CD4-positive, alpha-beta T cell (primary cell): ENCODE measurements at places on chromosomes 3 and 15.

DNA sequence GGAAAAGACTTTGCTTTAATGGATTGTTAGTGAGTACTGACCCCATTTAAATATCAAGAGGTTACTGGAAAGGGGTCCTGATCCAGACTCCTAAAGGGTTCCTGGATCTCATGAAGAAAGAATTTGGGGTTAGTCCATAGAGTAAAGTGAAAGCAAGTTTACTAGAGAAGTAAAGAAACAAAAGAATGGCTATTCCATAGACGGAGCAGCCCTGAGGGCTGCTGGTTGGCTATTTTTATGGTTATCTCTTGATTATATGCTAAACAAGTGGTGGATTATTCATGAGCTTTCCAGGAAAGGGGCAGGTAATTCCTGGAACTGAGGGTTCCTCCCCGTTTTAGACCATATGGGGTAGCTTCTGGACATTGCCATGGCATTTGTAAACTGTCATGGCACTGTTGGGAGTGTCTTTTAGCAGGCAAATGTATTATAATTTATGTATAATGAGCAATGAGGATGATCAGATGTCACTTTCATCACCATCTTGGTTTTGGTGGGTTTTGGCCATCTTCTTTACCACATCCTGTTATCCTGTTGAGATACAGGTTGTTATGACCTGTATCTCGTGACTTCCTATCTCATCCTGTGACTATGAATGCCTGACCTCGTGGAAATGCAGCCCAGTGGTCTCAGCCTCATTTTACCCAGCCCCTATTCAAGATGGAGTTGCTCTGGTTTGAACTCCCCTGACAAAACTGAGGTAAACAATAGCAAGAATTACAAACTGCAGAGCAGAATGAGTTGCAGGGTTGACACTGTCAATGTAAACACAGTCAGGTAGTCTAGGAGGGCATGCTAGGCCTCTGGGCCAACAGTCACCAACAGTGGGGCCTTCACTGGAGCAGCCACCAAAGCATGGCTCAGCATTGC, 10.3 kb upstream of the GPR160 start:
- DNase-seq, result no peak

- no peak for DNase-seq
Measured at GRCh38 chr3:19202303-19202702, 54.0 kb downstream of the KCNH8 start.

DNA sequence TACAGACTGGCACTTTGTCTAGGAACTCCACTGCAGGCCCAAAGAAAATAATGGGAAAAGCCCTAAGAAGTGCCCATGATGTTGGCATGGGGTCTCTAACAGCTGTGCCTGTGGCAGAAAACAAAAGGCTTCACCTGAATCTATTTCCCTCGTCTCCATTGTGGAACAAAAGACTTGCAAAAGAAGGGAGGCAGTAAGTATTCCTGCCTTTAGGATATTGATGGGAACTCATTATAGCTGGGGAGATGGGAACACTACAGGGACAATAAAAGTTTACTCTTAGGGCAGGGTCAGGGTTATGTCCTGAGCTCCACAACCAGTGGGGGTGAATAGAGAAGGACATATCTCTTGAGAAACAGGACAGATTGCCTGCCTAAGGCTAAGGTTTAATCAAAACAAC, 930.6 kb upstream of the EPHA6 start:
- DNase-seq, result no peak

DNA sequence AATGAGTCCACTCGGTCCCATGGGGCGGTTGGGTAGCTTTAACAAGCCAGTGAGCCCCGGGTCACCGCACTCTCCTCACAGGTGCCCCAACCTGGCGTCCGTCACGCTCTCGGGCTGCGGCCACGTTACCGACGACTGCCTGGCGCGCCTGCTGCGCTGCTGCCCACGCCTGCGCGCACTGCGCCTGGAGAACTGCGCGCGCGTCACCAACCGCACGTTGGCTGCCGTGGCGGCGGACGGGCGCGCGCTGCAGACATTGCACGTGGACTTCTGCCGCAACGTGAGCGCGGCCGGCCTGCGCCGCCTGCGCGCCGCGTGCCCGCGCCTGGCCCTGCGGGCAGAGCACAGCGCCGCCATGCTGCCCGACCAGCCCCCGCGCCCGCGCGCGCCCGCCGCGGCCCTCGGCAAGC, 3.4 kb downstream of the FBXL22 start:
- DNase-seq, result peak; percentile 93

DNA sequence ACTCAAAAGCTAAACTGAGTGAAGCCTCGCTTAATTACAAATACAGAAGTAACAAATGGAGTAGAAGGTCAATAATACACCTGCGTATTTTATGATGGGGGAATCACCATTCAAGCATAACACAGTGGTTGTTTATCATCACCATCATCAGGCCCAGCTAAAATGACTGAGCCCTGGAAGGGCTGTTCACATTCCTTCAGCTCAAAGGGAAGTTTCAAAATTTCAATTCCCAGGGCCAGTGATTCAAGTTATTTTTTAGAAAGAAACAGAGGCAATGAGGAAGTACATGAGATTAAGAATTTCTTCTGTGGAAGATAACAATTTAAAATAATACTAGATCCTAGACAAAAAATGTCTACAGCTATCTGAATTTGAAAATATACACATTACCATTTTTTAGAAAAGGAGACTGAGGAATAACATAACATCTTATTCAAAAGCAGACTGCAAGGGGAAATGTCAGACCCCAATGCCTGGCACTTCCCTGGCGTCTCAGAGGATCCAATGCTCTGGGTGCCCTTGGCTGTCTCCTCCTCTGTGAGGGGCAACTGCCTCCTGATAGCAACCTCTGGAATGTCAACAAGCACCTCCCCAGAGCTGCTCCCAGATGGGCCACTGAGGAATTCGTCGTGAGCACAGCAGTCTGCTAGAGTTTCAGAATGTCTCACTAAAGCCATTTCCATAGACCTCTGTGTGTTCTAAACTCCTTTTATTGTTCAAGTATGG, 22.8 kb downstream of the EHD4 start:
- no peak for DNase-seq

DNA sequence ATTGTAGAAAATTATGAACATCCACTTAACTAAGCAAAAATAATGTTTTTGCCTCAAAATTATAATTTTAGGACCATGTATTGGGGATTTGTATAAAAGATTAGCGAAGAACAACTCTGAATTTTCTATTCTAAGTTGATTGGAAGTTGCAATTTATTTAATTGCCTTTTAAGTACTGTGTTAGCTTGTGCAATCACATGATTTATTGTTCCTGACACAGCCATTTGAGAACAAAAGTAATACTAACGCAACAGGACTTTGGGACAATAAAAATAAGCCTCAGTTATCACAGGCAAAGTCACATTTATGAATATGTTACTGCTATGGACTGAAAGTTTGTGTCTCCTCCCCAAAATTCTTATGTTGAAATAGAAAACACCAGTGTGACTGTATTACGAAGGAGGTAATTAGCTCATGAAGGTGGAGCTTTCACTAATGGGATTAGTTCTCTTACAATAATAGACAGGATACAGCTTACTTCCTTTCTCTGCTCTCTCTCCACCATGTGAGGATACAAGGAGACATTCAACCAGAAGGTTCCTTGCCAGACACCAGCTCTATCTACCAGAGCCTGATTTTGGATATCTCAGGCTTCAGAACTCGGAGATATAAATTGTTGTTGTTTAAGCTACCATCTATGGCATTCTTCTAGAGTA, 745.9 kb downstream of the ZBBX start:
- DNase-seq, result no peak

DNA sequence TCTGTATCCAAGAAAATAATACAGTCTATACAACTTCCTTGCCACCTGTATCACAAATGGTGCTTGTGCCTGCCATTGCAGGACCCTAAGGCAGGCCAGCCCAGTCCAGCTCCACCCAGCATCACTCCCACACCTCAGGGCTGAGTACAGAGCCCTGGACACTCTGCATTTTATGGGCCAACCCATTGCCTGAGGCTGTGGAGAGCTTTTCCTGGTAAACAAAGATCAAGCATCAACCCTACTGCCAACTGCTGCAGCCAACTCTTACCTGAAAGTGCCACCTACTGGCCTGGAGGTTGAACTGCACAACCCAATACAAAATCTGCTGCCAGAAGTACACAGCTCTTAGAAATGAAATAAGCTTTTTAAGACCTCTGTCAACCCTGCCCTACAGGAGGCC, 1082.2 kb downstream of the NAALADL2 start:
- no peak for DNase-seq

GRCh38 chr3:41296556-41296955, 97.3 kb downstream of the CTNNB1 start:
- no peak for DNase-seq

DNA sequence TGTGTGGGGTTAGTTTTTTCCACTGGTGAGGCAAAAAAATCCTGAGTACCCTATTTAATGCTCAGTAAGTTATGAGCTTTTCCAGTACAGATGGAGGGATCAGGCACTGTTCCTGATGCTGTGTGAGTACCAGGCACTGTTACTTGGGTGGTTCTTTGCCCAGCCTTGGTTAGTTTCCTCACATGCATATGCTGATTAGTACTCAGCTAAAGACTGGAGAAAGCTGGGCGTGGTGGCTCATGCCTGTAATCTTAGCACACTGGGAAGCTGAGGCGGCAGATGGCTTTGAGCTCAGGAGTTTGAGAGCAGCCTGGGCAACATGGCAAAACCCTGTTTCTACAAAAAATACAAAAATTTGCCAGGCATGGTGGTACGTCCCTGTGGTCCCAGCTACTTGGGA, 210.3 kb upstream of the SGO1 start:
- DNase-seq, result no peak

GRCh38 chr15:98537516-98538060, 110.8 kb upstream of the IGF1R start:
- no peak for DNase-seq
